Esophagus muscularis mucosa (tissue), 4 donors: ENCODE measurements at places on chromosomes 13 and 19.

DNA sequence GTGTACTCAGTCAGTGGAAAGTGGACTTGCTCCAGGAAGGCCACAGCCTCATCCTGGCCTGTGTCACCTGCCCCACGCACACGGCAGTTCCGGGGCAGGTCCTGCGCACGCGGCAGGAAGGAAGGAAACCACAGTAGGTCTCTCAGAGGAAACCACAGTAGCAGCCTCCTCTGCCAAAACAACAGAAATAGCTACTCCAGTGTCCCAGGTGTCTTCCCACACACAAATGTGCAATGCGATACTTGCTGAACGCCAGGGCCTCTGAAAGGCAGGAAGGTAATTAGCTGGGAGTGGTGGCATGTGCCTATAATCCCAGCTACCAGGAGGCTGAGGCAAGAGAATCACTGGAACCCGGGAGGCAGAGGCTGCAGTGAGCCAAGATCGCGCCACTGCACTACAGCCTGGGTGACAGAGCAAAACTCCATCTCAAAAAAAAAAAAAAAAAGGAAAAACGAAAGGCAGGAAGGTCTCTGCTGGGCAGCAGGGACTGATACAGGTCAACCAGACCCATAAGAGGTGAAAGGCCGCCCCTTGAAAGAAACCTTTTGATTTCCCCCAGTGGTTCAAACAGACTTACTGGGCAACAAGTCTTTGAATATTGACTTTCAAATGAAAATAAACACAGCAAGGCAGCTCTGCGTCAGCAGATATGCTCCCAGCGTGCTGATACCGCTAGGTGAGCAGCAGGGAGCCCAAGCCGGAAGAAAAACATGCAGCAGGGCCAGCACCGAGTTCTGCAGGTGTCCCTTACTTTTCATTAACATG is 49.5 kb downstream of the CRYL1 start:
- DNase-seq, result no peak

DNA sequence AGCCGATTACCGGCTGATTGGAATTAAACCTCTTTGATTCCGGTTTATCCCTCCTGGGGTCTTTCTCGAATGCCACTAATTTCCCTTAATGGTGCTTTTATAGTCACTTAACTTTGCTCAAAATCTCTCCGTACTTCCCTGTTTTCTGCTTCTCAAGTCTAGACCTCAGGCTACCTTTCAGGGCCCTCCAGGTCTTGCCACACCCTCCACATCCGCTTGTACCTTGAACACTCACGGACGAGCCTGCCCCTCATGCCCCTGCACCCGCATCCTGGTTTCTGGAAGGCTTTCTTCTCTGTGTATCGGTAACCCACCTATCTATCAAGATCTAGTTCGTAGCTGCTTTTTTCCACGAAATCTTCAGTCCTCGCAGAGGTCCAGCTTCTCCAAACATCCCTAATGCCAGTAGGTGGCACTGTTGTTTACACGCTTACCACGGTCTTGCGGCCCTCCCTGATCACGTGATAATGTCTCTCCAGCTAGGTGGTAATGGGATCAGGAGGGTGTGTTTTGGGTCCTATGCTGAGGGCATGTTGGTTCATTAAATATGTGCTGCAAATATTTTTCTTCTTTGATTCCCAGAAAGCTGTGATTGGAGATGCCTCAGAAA is 13.8 kb downstream of the ATP12A start:
- DNase-seq, result no peak

- no peak for DNase-seq
These were observed 5.3 kb downstream of the NDUFA3 start for GRCh38 chr19:54107876-54108490.

GRCh38 chr19:31046024-31046423 is 303.2 kb downstream of the TSHZ3 start:
- no peak for DNase-seq

- DNase-seq, result no peak
These were observed 505.6 kb downstream of the KCTD12 start for GRCh38 chr13:76380446-76381065.

GRCh38 chr13:89465366-89465765 is 1794.2 kb downstream of the SLITRK5 start:
- DNase-seq, result no peak

- DNase-seq, result no peak
These were observed 32.9 kb downstream of the TSHZ3 start for GRCh38 chr19:31316201-31316951.

- no peak for DNase-seq
These were observed 583 bp upstream of the BAX start for GRCh38 chr19:48953990-48954594.

GRCh38 chr19:12751635-12752034 is at the start of gene BEST2:
TSS of gene BEST2 (plus strand) at chr19:12751791. CDS start at chr19:12752593, 802 bp downstream.
- DNase-seq, result no peak

GRCh38 chr19:4911314-4911713 is 2.0 kb downstream of the UHRF1 start:
- DNase-seq, result no peak

DNA sequence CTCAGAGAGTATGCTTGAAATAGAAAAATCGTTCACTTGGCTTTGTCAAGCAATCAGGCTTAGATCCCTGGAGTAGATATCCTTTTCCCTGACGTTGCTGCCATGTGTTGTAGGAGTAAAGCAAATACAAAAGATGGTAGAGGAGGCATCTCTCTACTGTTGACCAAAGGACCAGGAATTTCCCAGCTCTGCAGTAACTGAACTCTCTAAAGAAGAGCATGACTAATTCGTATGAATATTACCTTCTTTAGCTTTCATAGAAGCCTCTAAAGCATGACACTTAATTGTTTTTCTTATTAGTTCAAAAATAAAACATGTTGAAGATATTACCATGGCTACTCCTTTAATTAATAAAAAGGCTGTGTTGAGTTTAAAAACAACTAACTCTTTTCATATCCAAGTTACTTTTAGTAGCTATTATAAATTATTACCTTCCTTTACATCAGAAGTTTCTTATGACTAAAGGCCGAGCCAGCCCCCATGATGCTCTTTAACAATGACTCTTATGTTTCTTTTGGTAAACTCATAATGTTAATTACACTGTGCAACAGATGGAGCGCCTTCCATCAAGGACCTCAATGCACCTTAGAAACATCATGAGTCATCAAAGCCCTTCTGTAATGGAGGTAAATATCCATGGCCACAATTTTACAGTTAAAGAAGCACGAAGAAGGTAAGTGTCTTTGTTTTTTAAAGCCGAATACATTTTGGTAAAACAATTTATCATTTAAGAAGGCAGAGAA is 352.4 kb downstream of the KLF5 start:
- DNase-seq, result no peak

DNA sequence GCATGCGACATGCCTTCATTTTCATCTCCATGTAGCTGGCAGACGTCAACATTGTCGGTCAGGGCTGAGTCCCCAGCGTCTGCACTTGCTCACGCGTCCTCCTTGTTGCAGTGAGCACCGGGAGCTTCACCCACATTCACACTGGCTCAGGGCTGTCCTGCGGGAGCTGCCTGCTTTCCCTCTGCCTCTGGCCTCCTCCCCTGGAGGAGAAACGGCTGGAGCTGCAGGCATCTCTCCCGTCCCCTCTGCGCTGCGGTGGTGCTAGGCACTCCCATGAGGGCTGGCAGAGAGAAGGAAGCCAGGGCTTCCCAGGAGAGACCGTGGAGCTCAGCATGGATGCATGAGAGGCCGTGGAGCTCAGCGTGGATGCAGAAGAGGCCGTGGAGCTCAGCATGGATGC is 18.4 kb upstream of the TMEM255B start:
- DNase-seq, result no peak

DNA sequence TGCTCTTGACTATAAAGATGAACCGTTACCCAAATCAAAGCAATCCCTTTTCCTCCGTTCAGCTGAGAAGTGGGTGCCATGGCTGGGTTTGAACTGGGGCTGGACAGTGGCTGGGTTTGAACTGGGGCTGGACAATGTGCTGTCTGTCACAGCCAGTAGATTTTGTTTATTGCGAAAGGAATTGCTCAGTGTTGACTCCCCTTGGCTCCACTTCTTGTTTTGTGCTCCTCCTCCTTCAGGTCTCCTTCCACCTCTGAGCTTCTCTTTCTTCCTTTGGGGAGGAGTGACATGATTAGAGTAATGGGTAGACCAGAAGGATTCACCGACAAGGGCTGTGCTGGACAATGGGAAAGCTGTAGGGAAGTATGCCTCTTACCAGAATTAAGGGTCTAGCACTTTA is 19.4 kb upstream of the MBNL2 start:
- no peak for DNase-seq

- DNase-seq, result no peak
These were observed 1.6 kb upstream of the CACNG6 start for GRCh38 chr19:53989600-53990533.

DNA sequence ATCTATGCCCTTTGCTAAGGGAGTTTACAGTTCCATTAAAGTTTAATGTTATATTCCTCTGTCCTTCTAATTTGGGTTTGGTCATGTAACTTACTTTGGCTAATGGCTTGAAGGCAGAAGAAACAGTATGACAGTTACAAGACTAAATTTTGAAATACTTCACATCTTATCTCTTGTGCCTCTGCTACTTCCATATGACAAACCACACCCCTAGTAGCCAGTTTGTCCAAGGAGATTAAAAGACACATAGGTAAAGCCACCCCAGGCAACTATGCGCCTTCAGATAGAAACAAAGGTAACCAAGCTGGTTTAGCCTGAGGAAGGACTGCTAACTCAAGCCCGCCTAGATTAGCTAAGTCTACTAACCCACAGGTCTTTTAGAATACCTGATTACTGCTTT is 273.4 kb upstream of the MIR17HG start:
- no peak for DNase-seq

DNA sequence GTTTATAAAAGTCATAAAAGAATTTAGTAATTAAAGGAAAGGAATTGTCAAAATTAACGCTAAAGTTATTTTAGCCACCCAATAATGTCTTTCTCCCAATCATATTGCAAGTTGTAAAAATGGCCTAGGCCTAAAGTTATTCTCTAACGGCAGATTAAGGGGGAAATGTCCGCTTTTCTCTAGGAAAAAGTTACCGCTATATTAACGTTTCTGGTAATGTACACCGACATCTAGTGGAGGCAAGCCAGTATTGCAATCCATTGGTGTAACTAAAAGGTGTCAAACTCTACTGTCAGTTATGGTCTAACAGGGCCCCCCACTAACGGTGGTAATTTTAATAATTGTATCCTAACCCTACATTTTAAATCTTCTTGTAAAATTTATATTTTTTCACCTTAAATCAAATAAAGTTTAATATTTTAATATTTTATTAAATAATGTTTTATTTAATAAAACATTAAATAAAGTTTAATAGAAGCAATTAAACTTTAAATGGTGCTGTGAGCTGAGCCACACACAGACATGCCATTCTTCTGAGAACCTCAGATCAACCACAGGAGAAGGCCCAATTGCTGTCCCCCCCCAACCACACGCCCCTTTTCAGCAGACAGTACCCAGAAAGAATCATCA is 35.9 kb upstream of the ZSCAN5A start:
- DNase-seq, result no peak

DNA sequence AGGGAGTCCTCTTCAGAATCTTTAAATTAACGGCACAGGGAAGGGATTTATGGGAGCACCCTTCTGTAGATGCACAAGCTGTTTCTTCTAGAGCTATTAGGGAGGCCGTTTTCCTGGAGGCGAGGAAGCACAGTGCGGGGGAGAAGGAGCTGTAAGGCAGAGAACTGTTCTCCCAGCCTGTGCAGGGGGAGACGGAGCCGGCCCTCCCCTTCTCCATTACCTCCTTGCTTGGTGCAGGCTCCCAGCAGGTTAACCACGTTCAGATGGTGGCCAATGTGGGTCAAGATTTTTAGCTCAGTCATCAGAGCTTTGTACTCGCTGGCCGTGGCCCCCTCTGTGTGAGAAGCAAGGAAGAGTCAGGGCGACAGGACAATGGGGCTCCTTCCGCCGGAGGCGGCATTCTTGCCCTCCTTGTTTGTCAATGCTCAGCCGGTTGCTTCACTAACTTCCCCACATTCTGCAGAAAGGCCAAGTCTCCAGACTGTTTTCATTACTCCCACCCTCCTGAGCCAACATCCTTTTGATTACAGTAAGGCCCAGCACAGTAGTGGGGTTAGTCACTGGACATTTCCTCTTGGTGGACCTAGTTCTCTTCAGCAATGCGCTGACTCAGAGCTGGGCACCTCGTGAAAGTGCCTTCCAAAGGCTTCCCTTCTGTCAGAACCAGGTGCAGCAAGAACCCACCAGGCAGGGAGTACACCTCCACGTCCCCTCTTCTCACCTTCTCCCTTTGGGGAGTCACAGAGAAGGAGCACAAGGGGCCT is 165.4 kb downstream of the FLT1 start:
- no peak for DNase-seq
